ENCODE measurements at places on chromosomes 2 and 18.
A peak's percentile ranks its signal among the peaks of the same experiment; 100 is the strongest.

DNA sequence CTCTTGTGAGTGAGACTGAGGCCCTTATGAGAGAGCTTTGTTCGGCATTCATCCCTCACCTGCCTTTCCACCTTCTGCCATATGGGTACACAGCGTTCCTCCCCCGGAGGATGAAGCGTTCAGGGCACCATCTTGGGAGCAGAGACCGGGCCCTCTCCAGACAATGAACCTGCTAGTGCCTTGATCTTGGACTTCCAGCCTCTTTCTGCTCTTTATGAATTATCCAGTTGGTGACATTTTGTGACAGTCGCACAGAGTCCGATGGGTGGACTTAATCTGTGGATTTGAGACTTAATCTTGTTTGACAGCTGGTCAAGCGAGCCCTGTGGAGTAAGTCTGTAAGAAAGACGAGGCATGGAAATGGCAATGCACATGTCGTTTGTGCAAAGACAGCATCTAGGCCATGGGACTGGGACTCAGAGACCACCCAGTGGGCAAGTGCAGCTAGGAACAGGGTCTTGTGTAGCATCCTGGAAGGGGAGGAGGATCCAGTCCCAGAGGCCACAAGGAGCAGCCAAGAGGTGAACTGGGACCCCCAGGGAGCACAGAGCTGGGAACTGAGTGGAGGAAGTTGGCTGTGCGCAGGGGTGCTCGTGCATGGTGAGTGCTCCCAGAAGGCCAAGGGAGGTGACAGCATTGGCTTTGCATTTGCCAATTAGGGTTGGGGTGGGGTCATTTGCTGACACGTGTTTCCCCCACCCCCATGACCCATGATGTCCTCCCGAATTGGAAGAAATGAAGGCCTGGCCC, 69.5 kb upstream of the HDAC4 start:
- DNase-seq = no peak

DNA sequence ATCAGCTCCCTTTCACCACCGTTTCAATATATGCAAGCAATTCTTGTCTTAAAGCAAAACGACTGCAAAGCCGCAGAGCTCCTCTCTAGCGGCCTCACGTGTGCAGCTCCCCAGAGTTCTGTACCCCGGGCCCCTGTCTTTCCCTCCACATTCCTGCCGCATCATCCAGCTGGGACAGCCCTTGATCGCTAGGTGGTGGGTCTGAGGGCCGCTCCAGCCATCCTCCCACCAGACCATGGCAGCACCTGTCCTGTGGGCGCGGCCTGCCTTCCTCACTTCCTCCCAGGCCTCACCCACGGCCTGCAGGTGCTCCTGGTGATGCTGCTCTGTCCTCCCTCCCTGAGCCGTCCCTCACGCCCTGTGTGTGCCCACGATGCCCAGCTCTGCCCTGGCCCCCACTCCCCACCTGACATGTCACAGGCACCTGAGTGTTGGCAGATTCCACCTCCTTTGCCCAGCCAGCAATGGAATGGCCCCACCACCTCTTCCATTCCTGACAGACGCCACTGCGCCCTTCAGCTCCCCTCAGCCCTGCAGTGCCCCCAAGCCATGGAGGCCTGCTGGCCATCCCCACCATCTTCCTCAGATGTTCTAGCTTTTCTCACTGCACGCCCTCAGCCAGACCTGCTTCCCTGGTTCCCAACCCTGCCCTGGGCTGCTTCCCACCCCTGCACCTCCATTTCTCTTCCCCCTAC, 15.3 kb upstream of the ALLC start:
- DNase-seq = no peak

GRCh38 chr2:177207101-177207500, 5.5 kb upstream of the HNRNPA3 start:
- no peak for DNase-seq

GRCh38 chr2:63544017-63544627, 44.2 kb downstream of the WDPCP start:
- peak; percentile 4 for DNase-seq

DNA sequence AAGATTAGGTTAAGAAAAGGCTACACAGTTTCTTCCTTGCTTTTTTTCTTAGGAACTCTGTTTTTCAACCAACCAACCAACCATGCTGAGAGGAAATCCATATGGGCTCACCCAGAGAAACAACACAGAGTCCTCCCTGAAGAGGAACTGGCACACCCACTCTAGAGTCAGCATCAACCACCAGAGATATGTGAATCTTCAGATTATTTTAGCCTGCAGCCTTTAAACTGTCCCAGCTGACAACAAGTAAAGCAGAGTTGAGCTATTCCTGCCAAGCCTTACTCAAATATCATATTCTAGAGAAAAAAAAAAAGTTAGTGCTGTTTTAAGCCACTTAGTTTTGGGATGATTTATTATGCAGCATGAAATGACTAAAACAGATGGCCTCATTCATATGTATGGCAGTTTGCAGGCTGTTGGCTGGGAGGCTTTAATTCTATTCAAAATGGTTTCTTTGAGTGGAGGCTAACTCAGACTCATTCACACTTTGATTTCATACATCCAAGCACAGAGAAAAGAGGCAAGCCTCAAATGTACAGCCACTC, 1637.7 kb upstream of the LRRTM1 start:
- DNase-seq = no peak

DNA sequence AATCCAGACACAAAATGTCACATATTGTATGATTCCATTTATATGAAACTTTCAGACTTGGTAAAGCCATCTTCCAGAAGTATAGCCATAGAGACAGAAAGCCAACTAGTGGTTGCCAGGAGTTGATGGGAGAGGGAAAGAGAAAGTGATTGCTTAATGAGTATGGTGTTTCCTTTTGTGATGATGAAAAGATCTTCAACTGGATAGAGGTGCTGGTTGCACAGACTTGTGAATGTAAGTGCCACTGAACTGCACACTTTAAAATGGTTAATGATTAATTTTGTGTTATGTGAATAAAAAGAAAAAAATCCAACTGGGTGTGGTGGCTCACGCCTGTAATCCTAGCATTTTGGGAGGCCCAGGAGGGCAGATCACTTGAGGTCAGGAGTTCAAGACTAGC, 135.3 kb upstream of the SLC1A4 start:
- no peak for DNase-seq

DNA sequence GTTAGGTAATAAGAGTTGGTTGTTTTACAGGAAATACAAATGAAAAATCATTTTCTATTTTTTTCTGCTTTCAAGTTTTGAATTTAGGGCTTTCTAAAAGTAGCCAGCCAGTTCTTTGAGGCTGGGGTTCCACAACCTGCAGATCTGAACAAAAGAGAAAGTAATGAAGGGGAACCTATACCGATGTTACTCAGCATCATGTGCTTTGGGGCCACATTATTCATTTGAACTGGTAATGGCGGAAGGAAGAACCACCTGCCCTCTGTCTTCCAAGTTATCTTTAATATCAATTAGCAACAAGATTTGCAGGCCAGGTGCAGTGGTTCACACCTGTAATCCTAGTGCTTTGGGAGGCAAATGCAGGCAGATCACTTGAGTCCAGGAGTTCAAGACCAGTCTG, 12.9 kb upstream of the MRO start:
- no peak for DNase-seq

DNA sequence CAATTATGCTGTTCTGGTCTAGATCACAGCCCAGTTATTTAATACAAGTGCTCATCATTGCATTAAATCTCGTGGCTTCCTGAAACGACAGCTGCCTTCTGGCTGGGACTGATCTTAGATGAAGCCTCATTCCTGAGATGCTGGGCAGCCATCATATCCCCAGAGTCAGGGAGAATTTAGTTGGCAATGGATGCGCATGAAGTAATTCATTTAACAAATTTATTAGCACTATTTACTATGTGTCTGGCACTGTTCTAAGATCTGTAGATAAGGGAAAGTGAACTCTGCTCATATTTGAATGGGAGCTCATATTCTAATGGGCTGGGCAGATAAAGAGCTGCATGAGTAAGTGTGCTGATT, 244.7 kb downstream of the KCNS3 start:
- no peak for DNase-seq

GRCh38 chr2:68423966-68424650, 43.0 kb downstream of the FBXO48 start:
- DNase-seq = no peak

DNA sequence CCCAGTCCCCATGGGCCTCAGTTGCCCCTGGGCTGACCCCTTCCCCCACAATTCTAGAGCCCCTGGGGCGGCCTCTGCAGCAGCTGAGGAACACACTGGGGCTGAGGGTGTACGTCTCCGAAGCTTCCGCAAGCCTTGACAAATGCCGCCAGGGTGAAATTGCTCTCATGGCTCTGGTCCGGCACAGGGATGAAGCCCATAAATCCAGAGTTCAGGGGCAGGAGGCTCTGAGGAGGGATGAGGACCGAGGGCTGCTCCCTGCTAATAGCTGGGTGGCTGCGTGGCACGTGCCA, 27.1 kb upstream of the OTOS start:
- DNase-seq = no peak

GRCh38 chr2:68765739-68766375, 31.2 kb downstream of the ARHGAP25 start:
- DNase-seq = no peak

DNA sequence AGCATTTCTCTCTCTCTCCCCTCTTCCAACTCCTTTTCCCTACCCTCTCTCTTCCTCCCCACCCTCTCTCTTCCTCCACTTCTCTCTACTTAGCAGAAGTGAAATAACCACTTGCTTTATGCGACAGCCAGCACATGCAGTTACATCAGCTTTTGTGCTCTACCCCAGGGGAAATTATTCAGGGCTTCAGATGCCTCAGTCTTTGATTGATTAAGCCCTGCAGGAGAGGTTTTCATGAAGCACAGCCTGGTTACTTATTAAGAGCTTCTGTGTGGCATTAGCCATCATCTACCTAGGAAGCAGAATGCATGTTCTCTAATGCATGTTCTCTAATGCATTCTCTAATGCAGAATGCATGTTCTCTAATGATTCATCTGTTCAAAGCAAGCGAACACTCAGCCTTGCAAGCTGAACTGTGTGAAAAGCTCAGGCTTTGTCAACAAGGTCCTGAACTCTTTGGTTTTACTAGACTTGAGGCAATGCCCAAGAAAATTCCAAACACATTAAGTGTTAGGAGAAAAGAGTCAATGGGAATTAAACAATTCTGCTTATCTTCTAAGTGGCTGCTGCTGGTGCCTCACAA, 56.1 kb downstream of the LHCGR start:
- no peak for DNase-seq

DNA sequence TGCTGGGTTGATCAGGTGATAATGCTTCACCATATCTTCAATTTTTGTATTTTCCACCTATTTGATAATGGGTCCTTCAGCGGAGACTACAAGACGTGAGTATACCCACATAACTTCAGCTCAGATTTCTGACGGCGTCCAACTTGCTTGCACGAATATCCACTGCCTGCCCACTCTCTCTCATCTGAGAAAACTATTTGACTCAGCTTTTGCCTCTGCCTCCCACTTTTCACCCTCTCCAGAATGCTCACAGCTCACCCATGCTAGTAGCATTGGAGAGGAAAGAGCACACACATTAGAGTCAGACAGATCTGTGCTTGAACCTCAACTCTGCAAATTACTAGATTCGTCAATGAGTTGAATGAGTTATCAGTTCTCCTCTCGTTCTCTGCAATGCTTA, 166.8 kb downstream of the BCL2 start:
- no peak for DNase-seq

DNA sequence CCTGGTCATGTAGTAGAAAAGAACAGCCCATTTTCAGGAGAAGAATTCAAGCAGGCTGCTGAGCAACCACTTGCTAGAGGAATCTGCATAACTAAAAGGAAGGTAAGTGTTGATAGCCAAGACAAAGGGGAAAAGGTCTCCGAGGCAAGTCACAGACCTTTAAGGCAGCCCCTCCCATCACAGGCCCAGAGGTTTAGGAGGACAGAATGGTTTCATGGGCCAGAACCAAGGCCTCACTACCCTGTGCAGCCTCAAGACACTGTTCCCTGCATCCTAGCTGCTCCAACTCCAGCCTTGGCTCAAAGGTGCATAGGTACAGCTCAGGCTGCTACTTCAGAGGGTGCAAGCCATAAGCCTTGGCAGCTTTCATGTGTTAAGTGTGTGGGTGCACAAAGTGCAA, 238.6 kb upstream of the CYP26B1 start:
- DNase-seq = no peak

DNA sequence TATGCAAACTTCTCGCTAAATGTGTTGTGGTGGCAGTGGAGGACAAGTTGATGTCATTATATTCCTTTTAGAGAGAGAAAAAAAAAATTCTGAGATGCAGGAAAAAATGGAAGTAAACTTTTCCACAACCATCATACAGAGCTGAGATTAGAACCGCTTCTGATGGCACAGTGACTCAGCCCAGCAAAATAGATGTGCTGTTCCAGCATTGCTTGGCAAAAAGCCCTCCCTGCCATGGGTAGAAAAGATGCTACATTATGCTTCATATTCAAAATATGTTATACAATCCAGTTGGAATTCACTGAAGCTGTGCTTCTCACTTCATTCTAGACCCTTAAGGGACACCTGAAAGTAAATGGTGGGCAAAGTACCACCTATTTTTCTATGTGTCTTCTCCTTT, 1047.6 kb upstream of the FANCL start:
- no peak for DNase-seq

GRCh38 chr2:242020196-242021004, 150.9 kb downstream of the RTP5 start:
- peak; percentile 51 for DNase-seq

- DNase-seq = no peak
These were observed 7.3 kb downstream of the EMX1 start for GRCh38 chr2:72924353-72925240.

DNA sequence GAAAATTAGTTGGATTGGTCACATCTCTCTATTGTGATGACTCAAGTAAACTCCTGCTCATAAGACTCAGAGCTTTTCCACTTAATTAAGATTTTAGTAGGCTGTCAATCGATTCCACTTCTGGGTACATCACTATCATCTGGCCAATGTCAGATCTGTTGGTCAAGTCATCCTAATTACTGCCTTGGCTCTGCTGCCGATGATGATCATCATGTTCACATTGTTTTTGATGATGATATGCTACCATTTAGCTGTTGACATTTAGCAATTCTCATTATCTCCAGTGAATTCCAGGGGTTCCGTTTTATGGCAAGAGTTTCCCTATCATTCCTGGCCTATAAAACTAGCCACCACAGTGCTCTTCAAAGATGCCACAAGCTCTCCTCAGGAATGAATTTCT, 253.4 kb downstream of the IKZF2 start:
- no peak for DNase-seq

GRCh38 chr2:134224005-134224404, 29.9 kb upstream of the MGAT5 start:
- DNase-seq = no peak

- peak; percentile 74 for DNase-seq
These were observed 39.3 kb downstream of the LCT start for GRCh38 chr2:135797497-135798274.
